Muscle of leg (tissue), 16 donors: ENCODE measurements at places on chromosomes 2 and 18. TPM values are rescaled to one million over a fixed set of nuclear protein-coding genes. Genes with fewer than 3 reads are reported as not detected.

SESTD1 gene
- 26.6 TPM for polyA plus RNA-seq

TRABD2A gene
- 0.28 TPM for polyA plus RNA-seq

GALNT14 gene
- polyA plus RNA-seq = 6.9 TPM

DRC1 gene
- polyA plus RNA-seq = 0.16 TPM

ZNF892 gene
- polyA plus RNA-seq = 2.1 TPM

SCN1A gene
- 0.06 TPM for polyA plus RNA-seq

NYAP2 gene
- polyA plus RNA-seq = 0.41 TPM

ERICH2 gene
- 0.86 TPM for polyA plus RNA-seq

FAM228A gene
- 1.0 TPM for polyA plus RNA-seq

BARD1 gene
- 13.4 TPM for polyA plus RNA-seq

ELOA2 gene
- polyA plus RNA-seq = 0.07 TPM

EGR4 gene
- 0.06 TPM for polyA plus RNA-seq

EFHD1 gene
- 22.7 TPM for polyA plus RNA-seq
